NCI-H187 treated with DMSO at 0.1 percent for 48 hours (cell line): ENCODE measurements at places on chromosomes 5 and 9.

- peak; percentile 86 for DNase-seq
Measured at GRCh38 chr5:1315709-1316587, 21.1 kb upstream of the TERT start.

DNA sequence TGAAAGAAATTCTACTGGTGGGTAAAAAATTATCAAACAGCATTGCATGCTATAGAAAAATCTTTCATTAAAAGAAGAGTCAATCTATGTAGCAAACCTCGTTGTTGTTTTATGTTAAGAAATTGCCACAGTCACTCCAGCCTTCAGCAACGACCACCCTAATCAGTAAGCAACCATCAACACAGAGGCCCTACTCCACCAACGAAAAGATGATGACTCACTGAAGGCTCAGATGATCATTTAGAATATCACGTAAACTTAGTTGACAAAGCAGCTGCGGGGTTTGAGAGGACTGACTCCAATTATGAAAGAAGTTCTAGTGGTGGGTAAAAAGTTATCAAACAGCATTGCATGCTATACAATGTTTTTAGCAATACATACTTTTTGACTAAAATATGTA lies 242.6 kb downstream of the DRD1 start:
- DNase-seq, result no peak

GRCh38 chr5:181181650-181182565 lies 23.1 kb downstream of the TRIM7 start:
- DNase-seq, result no peak

GRCh38 chr5:169904508-169904907 lies 75.8 kb downstream of the INSYN2B start:
- no peak for DNase-seq

- peak; percentile 25 for DNase-seq
Measured at GRCh38 chr5:57494104-57495098, 11.8 kb upstream of the ACTBL2 start.

DNA sequence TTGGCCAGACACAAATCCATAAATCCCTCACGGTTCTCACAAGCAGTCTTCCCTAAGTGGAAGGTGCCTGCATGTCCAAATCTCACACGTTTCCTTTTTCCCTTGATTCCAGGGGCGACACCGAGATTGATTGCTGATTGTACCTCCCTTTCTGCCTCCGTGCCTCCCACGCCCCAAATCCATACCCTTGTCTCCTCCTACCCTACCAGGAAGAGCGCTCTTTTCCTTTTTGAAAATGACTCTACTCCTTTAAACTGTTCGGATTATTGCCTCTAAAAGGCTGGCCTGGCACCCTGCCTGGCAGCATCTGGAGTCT lies 4.5 kb downstream of the STC2 start:
- no peak for DNase-seq
